ENCODE measurements at places on chromosomes 16 and 17.

DNA sequence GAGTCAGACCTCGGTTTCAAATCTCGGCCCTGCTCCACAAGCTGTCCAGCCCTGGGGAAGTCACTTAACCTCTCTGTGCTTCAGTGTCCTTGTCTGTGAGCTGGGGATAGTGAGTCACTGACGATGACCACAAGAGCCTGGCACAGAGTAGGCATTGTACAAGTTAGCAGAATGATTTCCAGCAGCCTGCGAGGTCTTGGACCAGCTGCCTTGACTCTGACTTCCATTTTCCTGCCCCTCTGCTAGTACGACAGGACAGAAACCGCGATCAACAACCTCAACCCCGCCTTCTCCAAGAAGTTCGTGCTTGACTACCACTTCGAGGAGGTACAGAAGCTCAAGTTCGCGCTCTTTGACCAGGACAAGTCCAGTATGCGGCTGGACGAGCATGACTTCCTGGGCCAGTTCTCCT lies 20.7 kb downstream of the CPNE2 start:
- no peak for DNase-seq

DNA sequence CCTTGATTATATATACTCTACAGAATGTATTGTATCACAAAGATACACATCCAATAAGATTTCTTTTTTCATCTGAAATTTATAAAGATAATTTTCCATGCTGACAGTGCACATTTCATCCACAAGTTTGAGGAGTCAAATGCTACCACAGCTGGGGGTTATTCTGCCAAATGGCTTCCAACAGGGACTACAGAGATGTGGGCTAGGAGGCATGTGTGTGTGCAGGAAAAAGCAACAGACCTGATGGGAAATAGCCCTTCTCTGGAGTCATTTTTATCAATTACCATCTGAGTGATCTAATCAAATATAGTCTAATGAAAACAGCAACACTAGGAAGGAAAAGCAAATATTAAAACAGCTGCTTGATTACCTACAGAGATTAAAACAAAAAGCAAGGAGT lies 290.5 kb downstream of the CEP112 start:
- no peak for DNase-seq

DNA sequence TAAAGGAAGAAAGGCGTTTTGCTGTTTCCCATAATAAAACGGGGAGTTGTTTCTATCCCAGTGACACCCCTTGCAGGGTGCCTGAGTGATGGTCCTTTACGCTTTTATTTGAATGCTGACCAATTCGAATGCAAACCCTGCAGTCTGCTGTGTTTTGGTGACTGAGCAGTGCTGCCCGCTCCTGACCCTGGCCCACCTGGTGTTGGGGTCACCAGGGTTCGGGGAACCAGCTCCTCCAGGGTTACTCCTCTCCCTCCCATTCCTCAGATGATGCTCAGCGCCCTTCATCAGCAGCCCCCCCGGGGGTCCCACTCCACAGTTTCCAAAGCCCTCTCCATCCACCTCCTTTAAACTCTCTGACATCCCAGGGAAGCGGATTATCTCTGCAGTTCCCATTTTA lies 6.0 kb downstream of the CA4 start:
- DNase-seq, result no peak

- no peak for DNase-seq
These were observed 2.9 kb upstream of the CYBA start for GRCh38 chr16:88653596-88654362.

DNA sequence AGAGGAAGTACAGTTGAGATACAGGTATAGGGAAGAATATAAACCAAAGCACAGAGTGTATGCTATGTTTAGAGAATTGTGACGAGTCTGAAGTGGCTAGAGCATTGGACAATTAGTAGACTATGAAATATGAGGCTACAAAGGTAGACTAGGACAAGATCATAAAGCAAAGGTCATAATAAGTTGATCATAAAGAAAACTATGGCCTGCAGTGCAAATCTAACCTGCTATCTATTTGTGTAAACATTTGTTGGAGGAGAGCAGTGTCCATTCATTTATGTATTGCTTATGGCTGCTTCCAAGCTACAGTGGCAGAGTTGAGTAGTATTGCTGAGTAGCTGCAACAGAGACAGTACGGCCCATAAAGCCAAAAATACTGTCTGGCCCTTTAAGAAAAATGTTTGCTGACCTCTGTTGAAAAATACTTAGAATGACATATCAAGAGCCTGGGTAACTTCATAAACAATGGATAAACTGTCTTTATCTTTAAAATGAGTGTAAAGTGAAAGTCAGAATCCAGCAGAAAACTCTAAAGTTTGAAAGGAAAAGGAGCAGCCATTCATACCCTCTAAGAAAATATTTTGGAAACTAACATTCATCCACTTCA lies 14.5 kb upstream of the OR1E2 start:
- DNase-seq, result no peak

DNA sequence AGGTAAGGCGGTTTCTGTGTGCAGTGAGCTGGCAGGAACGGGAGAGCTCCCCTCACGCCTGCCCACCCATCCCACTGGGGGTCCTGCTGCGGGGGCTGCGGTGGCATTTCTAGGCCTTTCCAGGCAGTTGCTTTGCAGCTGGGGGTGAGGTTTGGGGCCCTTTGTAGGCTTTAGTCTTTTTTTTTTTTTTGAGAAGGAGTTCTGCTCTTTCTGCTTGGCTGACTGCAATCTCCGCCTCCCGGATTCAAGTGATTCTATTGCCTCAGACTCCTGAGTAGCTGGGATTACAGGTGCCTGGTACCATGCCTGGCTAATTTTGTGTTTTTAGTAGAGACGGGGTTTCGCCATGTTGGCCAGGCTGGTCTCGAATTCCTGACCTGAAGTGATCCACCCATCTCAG lies 11.1 kb downstream of the TSC2 start:
- DNase-seq, result no peak

GRCh38 chr17:19671433-19671832 lies 22.9 kb downstream of the ALDH3A2 start:
- no peak for DNase-seq

- no peak for DNase-seq
These were observed 63.5 kb upstream of the PHOSPHO1 start for GRCh38 chr17:49294122-49294521.

DNA sequence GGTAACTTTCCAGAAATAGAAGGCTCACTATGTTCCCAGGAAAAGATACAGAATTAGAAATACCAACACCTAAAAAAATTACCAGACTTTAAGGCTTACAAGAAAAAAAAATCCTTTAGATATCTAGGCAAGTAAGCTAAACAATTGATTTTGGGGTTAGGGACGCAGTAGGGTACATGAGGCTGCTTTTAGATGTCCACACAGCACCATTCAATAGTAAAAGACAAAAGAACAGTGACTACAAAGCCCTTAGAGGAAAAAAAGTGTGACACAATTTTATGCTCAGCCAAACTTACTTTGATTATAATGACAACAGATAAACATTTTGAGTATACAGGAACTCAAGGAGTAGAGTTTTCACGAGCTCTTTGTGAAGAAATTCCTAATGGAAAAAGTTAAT lies 29.9 kb downstream of the METTL16 start:
- DNase-seq, result no peak

- no peak for DNase-seq
These were observed 5.2 kb downstream of the ODAD4 start for GRCh38 chr17:41935641-41936040.

Data from central memory CD8-positive, alpha-beta T cell (primary cell).